Endothelial cell of umbilical vein (primary cell): ENCODE measurements at places on chromosomes 6 and 20.

DNA sequence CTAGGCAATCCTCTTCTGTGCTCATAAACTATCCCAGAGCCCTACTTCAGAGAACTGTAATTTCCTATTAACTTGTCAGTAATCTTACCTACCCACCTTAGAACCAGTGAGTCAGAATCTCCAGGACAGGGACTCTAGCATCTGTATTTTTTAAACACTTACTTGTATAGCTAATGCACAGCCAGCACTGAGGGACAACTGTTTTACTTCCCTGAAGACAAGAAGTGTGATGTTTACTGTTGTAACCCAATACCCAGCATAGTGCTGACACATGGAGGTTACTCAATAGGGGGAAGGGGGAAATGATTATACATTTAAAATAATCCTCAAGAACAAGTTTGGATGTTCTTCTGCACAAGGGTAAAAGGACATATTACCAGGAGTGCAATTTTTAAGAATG lies 130.8 kb downstream of the BTBD9 start:
- no peak for DNase-seq

DNA sequence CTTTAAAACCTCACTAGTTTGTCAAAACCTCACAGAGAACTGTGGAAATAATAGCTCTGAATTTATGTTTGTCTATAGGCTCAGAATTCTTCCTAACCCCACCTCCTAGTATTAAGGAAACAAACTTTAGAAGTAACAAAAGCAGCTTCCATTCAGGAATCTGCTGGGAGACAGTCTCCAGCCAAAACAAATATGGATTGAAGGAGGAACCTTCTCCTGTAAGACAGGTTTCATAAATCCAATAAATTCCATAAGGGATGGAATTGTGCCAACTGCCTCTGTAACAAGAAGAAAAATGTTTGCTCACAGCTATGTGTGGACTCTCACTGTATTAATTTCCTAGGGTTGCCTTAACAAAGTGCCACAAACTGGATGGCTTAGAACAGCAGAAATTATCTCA lies 7.5 kb downstream of the SYCP2 start:
- no peak for DNase-seq

DNA sequence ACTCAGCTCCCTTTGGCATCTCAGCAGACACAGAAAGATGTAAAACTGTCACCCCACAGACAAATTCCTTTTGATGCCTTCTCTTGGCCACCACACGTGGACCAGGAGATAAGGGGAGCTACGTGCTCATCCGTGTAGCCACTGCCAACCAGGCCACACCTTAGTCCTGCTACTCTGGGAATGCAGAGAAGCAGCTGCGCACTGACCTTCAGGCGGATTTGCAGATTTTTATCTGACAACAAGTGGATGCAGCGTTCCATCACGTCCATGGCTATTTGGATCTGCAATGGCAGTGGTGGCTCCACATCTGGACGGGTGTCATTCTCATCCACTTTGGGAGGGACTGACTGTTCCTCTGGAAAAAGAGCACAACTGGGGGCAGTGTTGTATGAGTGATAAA lies 30.8 kb downstream of the TTI1 start:
- DNase-seq = no peak

GRCh38 chr6:159487636-159488035 lies 205.4 kb downstream of the SOD2 start:
- no peak for DNase-seq

- no peak for DNase-seq
Observed at GRCh38 chr6:92124200-92124651, 1295.1 kb downstream of the EPHA7 start.

GRCh38 chr6:27986928-27987725 lies 30.1 kb downstream of the OR2B6 start:
- no peak for DNase-seq

GRCh38 chr6:85419046-85419759 lies 30.7 kb upstream of the NT5E start:
- peak; percentile 44 for DNase-seq

GRCh38 chr6:8845690-8846089 lies 410.3 kb upstream of the SLC35B3 start:
- DNase-seq = no peak

DNA sequence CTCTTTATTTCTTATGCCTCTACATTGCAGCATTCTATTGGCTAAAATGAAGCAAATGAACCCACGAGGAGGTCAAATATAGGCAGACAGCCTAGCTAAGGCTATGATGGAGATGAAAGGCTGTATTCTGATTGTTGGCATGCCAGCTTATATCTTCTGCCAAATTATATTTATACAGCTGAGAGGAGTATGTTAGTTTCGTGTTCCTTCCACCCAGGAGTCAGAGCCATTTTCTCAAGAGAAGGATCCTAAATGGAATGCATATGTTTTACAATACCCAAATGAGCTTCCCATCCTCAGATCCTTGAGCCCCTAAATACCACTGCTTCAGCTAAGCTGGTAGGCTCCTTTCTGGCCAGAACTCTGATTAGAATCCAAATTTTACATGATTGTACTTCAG lies 178.4 kb upstream of the HDDC2 start:
- no peak for DNase-seq
